CD4-positive, alpha-beta T cell treated with Interleukin-10 for 1 hour (primary cell): ENCODE measurements at places on chromosomes 16 and 17.

DNA sequence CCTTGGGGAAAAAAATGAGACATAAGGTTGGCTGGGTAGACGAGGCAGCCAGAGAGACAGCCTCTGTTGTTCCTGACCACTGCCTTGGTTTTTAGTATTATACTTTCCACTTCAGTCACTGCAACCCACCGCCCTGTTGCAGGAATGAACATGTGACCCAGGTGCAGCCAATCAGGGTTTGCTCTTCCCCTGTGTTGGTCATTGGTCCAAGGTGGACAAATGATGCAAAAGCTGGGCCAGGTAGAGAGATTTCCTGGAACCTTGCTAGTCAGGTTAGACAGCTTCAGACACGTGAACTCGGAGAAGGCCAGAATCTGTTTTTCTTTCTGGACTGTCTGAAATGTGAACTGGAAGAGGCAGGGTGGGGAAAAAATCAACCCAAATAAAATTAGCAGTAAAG, 452.4 kb upstream of the RBFOX1 start:
- DNase-seq = no peak

GRCh38 chr17:82287868-82288801, 14.6 kb upstream of the CSNK1D start:
- no peak for DNase-seq

DNA sequence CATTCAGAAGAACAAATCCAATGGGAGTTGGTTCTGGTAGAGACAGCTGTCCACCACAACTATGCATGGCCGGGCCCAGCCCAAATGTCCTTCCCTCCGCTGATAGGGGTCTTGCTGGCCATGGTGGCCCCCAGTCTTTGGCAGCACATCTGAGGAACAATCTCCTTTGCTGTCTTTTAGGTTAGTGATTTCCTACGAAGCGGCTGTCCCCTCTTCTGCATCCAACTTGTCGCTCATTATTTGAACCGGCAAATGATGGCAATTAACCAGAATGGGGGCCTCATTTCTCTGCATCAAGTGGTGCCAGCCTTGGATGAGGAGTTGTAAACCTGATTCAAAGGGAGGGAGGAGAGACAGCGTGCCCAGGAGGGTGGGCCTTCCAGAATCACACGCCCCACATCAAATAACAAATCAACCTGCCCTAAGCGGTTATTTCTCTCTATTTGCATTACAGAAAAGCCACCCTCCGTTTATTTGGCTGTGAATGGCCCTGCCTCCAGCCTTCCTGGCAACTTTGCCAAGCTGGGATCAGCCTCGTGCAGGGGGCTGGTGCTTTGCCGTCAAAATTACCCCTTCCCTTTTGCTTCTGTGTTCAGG, 156.5 kb downstream of the RGS9 start:
- no peak for DNase-seq

GRCh38 chr17:78248051-78248914, 16.9 kb downstream of the TMEM235 start:
- no peak for DNase-seq

DNA sequence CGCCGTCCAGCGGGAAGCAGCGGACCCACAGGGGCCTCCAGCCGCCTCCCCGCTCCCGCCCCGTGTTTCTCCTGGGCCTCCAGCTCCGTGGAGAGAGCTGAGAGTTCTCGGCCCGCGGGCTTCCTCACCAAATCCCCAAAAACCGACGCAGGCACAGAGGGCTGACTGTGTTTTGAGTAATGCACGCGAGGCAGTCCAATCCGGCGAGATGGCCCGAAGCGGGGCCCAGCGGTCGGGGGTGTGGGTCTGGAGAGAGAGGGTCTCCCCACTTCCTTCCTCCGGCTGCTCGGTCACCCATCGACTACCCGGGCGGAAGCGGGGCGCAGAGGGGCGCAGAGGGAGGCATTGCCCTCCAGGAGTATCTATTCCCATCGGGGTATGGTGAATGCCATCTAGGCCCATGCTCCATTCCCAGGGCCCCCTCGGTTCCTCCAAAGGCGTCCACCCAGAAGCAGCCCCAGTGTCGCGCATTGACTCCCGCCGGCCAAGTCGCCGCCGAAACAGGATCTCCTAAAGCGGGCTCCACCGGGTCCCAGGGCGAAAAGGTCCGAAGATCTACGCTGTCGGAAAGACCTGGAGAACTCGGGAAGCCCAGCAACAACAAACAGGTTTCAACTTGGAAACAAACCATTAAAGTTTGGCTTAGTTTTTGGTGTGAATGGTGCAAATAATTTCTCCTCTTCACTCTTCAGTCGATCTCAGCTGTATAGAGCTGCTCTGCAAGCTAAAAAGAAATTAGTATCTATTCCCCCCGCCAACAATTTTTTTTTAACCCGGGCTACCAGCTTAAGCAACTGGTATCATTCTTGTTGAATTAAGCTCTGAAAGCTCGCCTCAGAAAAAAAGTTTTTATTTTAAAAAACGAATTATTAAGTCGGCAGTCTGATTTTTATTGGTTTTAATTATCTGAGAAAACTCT, 19.2 kb upstream of the HOXB13 start:
- no peak for DNase-seq

GRCh38 chr17:80898716-80899115, 92.9 kb upstream of the CHMP6 start:
- DNase-seq = no peak
